H54 (cell line): ENCODE measurements at places on chromosomes 11 and 22.
A peak's percentile ranks its signal among the peaks of the same experiment; 100 is the strongest.

GRCh38 chr11:119860561-119861094 is 131.6 kb upstream of the NECTIN1 start:
- DNase-seq = no peak

DNA sequence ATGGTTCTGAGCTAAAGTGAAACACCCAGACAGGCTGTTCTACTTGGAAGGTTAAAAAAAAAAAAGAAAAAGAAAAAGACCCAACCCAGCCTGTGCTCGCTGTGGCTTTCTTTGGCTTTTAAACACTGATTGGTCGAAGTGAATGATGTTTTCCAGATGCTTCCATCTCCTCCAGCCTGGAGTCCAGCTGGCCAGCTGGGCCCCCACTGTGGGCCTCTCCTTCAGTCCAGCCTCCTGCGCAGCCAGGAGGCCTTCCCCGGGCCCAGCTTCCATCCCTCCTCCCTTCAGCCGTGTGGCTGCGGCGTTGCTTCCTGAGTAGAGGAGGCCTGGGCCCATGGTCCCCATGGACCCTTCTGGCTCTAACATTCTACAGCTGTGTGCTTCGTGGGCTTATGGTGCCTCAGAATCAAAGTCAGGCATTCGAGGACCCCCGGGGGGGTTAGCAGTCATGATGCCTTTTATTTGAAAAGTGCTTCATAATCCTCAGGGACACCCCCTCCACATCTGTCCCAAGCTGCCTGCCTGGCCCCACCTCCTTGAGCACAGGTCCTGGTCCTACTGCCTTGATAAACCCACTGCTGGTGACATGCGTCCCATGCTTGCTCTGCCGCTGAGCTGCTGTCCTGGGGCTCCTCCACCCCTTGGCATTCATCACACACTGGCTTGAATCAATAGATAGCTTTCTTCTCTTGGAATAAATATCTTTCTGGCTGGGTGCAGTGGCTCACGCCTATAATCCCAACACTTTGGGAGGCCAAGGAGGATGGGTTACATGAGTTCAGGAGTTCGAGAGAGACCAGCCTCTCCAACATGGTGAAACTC is 42.2 kb upstream of the FBLN1 start:
- no peak for DNase-seq

DNA sequence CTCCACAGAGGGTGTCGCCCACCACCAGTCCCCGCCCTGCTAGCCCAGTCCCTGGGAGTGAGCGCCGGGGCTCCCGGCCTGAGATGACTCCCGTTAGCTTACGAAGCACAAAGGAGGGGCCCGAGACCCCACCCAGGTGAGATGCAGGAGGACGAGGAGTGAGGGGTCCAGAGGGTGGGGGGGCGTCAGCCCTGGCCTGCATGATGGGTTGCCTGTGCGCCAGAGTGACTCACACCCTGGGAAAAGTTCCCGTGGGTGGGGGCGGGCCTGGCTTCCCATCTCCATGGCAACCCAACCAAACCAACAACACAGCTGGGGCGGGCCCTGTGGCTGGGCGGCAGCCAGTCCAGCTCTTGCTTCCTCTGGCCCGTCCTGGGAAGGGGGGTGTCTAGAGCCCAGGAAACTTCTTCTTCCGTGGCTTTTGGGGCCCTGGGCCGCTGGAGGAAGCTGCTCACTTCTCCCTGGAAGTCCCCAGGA is 4.5 kb downstream of the GAS2L1 start:
- peak; percentile 93 for DNase-seq

GRCh38 chr22:36874736-36875135 is 13.9 kb downstream of the NCF4 start:
- no peak for DNase-seq

GRCh38 chr11:64396079-64396591 is 37.2 kb downstream of the RPS6KA4 start:
- no peak for DNase-seq

GRCh38 chr11:69296890-69297786 is 3.2 kb downstream of the MYEOV start:
- DNase-seq = peak; percentile 86

GRCh38 chr11:43868852-43869567 is 11.6 kb upstream of the ALKBH3 start:
- DNase-seq = peak; percentile 65

- DNase-seq = no peak
Measured at GRCh38 chr11:113134626-113135025, 173.4 kb downstream of the NCAM1 start.
